Activated CD4-positive, alpha-beta T cell treated with anti-CD3 and anti-CD28 coated beads, Interleukin-2, amount 50 U/mL, for 16 hours (primary cell): ENCODE measurements at places on chromosomes 7 and 10.

DNA sequence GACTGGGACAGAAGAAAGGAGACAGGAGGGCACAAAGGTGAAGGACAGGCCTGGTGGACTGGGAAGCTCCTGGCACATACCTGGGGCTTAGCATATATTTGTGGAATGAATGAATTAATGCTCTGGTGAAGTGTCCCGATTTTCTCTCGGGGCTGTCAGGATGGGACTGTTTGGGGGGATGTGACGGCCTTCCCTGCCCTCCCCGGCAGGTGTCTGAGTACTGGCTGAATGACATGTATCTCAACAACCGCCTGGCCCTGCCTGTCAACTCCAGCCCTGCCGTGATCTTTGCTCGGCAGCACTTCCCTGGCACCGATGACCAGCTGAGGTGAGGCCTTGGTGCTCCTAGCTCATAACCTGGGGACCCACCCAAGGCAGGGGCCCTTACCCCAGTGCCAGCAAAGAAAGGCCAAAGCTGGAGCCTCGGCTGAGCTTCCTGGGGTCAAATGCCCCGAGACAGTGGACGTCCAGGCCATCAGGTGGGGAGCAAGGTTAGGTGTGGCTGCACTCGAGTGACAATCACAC, 6.5 kb downstream of the CHAT start:
- no peak for DNase-seq

GRCh38 chr7:121006711-121007315, 18.3 kb downstream of the CPED1 start:
- DNase-seq: no peak

- no peak for DNase-seq
Measured at GRCh38 chr10:47379901-47380300, 4.2 kb downstream of the ZNF488 start.

DNA sequence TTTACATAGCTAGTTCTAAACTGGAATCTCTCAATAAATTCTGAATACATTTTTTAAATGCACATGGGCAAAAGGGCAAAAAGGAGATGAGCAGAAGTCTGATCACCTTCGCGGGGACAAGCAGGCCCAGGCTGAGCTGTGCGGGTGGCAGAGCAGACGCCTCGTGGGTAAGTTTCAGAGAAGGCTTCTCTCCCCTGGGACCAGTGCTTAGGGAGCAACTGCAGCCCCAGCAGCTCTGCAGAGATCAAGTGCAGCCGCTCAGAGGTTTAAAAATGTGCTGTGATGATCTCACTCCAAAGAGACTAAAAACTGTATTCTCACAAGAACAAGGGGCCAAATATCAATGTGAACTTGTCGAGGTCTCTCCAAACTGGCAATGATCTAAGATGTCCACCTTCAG, 264.3 kb upstream of the RNF32 start:
- DNase-seq: no peak

DNA sequence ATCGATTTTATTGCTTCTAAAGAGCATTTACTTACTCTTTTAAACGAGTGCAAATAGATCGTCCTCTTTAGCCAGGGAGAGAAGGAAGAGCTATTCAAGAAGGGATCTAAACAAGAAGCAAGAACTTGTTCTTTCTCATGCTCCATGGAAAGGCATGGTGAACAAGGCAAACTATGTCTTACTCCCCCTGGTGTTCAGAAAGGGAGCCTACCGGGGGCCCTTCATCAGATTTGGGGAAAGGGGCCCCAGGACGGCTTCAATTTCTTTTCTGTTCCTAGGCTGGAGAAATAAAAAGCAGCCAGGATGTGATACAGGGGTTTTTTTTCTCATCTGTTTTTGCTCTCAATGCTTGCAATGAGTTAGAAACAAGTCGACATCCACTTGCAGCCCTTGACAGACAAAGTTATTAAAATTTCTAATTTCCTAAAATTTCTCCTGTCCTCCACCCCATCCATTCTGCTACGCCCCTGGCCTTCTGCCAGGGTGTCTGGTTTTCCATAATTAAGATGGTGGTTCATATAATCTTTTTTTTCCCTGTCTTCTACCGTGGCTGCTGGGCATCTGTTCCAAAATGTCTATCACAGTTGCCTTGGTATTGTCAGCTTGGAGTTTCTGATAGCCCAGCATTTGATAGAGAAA, 214.4 kb downstream of the CREB5 start:
- DNase-seq: peak; percentile 27

DNA sequence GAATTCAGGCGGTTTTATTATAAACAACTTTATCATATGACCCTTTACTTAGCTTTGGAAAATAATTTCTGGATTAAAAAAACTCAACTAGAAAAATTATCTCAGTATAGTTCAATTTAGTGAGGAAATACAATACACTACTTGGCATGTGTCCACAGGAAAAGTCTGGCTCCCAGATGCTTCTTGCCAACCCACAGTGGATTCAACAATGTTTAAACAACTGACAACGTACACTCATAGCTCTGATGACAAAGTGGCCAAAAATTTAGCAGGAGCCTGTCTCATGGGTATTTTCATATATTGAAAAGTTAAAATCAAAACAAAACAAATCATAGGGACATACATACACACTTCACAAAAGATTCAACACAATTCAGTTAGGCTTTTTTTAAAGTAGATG, 158.8 kb downstream of the SKAP2 start:
- DNase-seq: no peak

DNA sequence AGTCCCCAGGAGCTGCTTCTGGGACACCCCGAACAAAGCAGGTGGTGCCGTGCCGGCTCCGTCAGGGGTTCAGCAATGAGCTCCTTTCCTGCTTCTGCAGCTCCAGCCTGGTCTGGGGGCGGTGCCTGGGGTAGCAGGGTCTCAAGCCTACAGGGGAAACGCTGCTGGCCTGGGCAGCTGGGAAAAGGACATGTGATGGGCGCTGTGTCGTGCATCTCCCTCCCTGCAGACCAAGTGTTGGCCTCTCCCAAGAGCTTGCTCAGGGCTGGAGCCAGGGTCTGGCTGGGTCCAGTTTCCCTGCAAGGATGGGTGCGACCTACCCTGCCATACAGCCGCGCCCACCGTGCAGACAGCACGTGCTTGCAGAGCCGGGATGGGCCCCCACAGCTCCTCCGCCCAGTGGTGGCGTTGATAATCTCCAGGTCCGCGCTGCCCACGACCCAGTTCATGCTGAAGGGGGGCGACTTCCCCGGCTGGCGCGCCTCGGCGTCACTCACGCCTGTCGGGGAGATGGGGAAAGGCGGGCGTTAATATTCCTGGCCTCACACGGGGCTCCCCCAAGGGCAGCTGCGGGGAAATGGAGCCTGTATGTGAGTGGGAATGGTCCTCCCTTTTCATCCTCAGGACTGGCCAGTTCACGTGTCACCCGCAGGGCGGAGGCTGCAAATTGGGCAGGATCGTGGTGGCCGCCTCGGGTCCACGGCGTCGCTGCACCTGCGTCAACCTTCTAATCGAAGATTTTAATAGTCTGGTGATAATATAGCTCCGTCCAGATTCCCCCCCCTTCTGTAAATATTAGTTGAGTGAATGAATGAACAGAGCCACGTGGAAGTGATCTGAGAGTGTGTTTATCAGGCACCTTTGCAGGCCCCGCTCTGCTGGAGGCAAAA, 128.6 kb downstream of the WDR37 start:
- no peak for DNase-seq

- DNase-seq: no peak
Measured at GRCh38 chr7:135827391-135827790, 78.8 kb upstream of the FAM180A start.

DNA sequence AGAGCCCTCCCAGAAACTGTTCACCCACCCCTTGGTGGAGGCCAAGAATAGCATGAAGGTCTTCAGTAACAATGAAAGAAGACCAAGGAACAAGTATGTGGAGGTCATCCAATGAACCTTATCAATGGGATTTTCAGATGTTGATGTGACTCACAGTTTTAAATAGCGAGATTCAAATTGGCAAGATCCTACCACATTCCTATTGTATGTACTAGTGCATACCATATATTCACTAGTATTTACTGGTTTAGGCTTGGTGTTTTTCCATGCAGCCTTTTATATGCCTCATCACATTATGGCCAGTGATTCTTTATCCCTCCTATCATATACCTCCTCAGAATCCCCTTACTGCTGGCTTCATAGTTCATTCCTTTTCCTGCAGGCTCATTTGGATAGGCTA, 54.4 kb downstream of the ITGB8 start:
- DNase-seq: no peak

GRCh38 chr7:91496251-91496820, 232.1 kb downstream of the FZD1 start:
- no peak for DNase-seq

- DNase-seq: no peak
Measured at GRCh38 chr10:103127241-103127640, 65.8 kb downstream of the NT5C2 start.

DNA sequence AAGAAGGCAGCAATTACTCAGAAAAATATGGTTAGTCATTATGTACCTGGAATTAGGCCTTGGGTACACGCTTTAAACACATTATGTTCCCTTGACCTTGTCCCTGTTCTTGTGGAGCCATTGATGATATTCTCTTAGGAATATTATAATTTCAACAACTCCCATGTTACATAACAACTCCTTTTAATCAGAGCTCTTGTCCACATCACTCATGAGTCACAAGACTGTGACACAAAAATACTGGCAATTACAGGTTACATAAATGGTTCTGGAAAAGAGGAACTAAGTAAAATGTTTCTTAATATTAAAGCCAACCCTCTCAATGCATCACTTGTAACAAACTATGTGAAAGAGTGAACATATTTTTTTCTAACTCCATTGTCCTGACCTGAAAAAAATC, 143.8 kb upstream of the PCLO start:
- DNase-seq: no peak

DNA sequence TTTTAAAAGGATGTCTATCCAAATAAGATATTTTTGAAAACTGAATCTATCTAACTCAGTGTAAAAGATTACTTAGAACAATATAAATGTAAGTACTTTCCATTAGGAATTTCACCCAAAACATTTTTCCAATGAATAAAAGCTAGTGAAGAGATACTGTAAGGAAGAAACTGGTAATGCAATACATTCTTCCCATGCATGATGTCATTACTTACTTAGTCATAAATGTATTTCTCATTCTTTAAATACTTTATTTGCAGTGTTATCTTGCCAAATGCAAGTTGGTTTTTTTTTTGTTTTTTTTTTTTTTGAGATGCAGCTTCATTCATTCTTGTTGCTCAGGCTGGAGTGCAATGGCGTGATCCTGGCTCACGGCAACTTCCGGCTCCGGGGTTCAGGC, 265.6 kb downstream of the PHF14 start:
- DNase-seq: no peak

- DNase-seq: no peak
Measured at GRCh38 chr10:12418725-12419261, 69.4 kb downstream of the CAMK1D start.

- no peak for DNase-seq
Measured at GRCh38 chr10:31479752-31480151, 160.7 kb downstream of the ZEB1 start.

DNA sequence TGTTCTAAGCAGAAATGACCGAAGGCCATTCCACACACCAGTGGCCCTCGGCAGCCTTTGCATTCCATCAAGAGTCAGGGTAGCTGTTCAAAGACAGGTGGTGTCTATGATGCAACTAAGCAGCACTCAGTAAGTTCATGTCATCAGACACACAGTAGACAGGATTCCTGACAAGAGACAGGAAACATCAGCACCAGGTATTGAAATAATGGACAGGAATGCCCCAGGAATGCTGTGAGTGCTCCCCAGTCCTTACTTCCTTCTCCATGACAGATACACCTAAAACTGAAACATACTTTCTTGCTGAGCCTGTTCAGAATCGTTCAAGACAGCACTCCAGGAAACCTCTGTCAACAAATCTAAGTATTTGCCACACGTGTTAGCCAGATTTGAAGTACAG, 204.4 kb downstream of the TPST1 start:
- DNase-seq: no peak

- no peak for DNase-seq
Measured at GRCh38 chr10:97891497-97892167, 42.0 kb downstream of the GOLGA7B start.

- DNase-seq: no peak
Measured at GRCh38 chr7:85708221-85708620, 521.4 kb upstream of the SEMA3D start.

DNA sequence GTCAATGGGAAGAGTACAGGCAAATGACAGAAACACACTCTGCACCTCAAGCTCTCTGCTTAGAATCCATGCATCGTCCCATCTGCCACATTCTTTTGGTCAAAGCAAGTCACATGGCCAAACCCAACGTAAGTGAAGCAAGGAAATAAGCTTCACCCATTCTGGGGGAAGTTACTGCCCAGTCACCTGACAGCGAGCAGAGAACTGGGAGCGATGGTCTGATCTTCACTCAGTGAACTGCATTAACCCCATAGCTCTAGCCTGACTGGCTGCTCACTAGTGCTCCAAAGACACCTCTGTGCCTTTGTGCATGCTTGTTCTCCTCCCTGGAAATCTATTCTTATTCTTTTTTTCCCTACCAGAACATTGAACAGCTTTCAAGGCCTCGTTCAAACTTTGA, 89.9 kb downstream of the APBB1IP start:
- DNase-seq: no peak

DNA sequence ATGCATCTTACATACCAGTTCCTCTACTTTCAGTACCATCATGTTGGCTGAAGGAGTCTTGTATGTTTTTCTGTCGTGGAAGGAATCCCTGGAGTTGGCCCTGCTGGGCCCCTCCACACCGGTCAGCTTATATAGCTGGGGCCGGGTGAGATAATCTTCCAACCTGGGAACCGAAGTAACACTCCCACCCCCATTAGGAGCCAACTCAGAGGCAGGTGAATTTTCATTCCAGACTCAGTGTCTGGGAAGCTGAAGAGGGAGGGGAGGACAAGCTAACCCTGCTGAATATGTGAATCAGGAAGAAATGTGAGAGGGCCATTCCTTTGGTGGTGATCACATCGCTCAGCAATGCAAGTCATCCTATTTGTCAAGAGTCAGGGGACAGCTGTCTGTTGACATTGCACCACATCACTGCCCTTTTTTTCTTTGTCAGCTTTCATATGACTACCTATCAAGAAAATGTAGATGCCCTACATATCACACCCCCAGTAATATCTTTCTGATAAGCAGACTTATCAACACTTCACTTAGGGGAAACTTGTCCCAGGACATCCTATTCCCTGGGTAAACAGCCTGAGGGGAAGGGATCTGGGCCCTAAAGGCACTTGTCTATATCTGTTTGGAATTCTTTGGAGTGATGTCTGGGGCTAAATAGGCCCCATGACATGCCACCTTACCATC, at the start of gene ANKRD1:
ANKRD1 (minus strand) TSS at position 102 of the 681 bp plus-strand sequence; CDS start at position 42, 60 bp downstream.
- DNase-seq: no peak

- DNase-seq: peak; percentile 68
Measured at GRCh38 chr7:24924375-24924774, 55.6 kb downstream of the OSBPL3 start.

- peak; percentile 58 for DNase-seq
Measured at GRCh38 chr7:1569016-1569415, 816 bp downstream of the PSMG3 start.

DNA sequence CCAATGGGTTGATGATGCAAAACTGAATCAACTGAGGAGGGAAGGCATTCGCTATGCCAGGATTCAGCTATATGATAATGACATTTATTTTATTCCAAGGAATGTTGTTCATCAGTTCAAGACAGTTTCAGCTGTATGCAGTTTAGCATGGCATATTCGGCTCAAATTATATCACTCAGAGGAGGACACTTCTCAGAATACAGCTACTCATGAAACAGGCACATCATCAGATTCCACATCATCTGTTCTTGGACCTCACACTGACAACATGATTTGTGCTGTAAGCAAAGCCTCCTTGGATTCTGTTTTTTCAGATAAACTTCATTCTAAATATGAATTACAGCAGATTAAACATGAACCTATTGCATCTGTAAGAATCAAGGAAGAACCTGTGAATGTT, 19.7 kb downstream of the TMEM60 start:
- DNase-seq: no peak

GRCh38 chr10:76111404-76111803, 680.0 kb downstream of the LRMDA start:
- no peak for DNase-seq

GRCh38 chr7:129612112-129613015, 844 bp downstream of the NRF1 start:
- peak; percentile 25 for DNase-seq
